Daoy (cell line): ENCODE measurements at places on chromosomes 2 and 18. TPM values are rescaled to one million over a fixed set of nuclear protein-coding genes. Genes with fewer than 3 reads are reported as not detected.

ADGRF3 gene
- 0.06 TPM in 1 of 2 replicates, not detected in the other for total RNA-seq

SH3RF3 gene
- total RNA-seq: 3.0 and 3.3 TPM in 2 replicates

SOX11 gene
- total RNA-seq: 11.0 and 11.2 TPM in 2 replicates

LINC00305 gene
- total RNA-seq: not detected in 2 replicates

G6PC2 gene
- total RNA-seq: not detected in 2 replicates

SMARCAL1 gene
- 3.2 and 3.8 TPM in 2 replicates for total RNA-seq

EFHD1 gene
- total RNA-seq: 0.06 and 0.95 TPM in 2 replicates

ANKRD53 gene
- total RNA-seq: not detected in 2 replicates

- DNase-seq: no peak
Observed at GRCh38 chr2:109206569-109207146, 77.7 kb downstream of the SH3RF3 start.

DNA sequence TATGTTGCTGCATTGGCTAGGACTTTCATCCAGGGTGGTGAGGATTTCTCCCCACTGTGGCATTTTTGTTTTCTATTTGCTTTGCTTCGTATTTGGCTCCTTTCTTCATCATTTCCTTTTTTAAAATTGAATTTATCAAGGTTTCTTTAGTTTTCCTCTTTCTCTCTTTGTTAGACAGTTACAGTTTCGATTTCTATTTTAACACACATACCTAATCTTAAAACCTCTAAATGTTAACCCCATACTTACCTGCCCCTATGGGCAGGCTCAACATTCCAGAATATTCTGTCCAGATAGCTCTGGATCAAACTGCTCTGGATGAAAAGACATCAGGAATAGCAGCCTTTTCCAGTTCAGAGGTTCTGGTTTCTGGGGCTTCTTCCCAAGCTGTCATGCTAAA, 49.2 kb downstream of the DIPK1C start:
- DNase-seq: no peak

GRCh38 chr2:161946489-161947107, 127.4 kb downstream of the DPP4 start:
- no peak for DNase-seq

DNA sequence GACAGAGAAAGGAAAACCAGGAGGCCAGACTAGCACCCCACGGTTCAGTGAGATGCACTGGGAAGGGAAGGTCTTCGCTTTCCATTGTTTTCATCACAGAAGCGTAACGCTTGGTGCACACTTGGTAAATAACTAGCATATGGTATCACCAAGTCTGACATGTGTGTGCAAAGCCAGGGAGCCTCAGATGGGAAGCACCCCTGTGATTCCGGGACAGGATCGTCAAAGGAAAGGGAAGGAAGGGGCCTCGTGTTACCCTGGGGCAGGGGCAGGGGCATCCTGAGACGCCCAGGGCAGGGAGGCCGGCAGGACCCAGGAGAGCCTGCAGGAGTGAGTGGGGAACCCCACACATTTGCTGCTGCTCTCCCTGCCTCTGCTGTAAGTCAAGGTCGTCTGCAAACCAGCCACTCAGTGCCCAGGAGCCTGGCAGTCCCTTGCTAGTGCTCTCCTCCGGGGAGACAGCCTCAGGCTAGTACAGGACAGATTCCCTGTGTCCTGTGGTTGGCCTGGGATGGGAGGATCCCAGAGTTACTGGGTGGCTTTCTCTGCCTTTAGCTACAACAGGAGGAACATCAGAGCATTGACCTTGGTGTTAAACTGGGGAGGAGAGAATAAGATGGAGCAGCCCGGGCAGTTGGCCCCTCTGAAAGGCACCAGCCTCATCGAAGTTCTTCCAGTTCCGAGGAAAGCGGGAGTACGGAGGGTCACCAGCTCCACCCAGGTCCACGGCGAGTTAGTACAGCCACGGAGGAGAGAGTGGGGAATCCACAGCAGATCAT, 192.5 kb downstream of the NDUFA10 start:
- no peak for DNase-seq

- peak; percentile 21 for DNase-seq
Observed at GRCh38 chr2:47403609-47404193, 745 bp downstream of the MSH2 start.

GRCh38 chr2:123688231-123688940, 336.7 kb upstream of the CNTNAP5 start:
- no peak for DNase-seq

DNA sequence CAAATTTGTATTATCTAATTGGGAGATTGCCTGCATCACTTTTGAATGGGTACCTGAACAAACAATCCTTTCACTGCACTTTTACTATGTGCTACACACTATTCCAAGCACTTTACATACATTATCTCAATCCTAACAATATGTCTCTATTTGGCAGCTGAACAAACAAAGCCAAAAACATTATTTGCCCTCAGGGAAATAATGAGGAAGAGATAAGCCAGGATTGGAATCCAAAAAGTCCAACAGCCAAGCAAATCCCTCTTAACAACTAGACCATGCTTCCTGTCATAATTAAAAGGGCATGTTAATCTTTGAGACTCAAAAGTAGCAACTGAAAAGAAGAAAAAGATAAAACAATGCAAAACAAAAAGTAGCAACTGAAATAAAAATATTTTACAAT, 32.1 kb downstream of the RPRD1A start:
- DNase-seq: peak; percentile 17

GRCh38 chr2:163604941-163605555, 130.8 kb downstream of the FIGN start:
- peak; percentile 32 for DNase-seq

DNA sequence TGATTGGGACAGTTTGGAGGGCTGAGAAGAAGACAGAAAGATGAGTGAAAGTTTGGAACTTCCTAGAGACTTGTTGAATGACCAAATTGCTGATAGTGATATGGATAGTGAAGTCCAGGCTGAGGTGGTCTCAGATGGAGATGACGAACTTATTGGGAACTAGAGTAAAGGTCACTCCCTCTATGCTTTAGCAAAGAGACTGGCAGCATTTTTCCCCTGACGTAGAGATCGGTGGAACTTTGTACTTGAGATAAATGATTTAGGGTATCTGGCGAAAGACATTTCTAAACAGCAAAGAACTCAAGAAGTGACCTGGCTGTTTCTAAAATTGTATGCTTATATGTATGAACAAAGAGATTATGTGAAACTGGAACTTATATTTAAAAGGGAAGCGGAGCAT, 221.2 kb upstream of the KCNJ3 start:
- no peak for DNase-seq

DNA sequence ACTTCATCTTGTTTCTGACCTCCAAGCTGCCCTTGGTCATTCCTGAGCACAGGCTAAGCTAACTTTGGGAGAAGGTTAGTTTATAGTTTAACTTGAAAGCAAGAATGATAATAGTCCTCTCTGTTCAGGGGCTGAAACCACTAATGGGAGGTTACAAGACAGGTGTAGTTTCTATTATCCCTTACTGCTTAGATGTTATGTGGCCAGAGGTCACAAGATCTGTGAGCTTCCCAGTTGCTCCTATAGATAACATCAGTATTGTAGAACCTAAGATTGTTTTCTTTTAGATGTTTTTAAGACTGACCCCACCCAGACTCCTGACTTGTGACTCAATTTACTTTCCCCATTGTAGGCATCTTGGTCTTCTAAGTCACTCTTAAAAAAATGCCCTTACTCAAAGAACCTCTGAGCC, 94.8 kb upstream of the LPIN2 start:
- no peak for DNase-seq

GRCh38 chr2:194926873-194927272, 730.2 kb upstream of the SLC39A10 start:
- DNase-seq: no peak

DNA sequence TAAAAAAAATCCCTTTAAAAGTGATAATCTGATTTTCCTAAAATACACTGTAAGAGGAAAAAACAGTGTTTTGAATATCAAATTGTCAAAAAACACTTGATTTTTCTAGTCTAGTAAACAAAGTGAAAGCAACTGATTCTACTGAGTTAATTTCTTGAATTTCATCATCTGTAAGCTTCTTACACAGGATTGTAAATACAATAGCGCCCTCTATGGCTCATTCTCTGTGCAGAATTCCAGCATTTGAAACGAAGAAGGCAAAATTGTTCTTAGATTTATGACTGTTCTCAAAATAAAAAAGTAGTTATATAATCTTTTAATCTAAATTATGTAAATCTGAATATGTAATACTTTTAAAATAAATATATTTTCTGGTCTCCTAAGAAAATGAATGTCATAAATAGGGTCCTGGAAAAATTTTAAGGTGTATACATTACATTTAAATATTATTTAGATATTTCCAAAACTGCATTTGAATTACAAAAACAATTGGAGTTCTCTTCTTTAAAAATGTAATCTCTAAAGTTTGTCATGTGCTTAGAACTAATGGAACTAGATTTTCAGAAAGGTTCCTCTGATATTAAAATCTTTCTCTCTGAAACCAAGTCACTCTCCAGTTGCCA, 176.9 kb upstream of the MC4R start:
- peak; percentile 27 for DNase-seq

GRCh38 chr2:170969030-170969429, 40.0 kb downstream of the GORASP2 start:
- no peak for DNase-seq

- DNase-seq: no peak
Observed at GRCh38 chr2:269356-270030, 4.7 kb downstream of the ACP1 start.

DNA sequence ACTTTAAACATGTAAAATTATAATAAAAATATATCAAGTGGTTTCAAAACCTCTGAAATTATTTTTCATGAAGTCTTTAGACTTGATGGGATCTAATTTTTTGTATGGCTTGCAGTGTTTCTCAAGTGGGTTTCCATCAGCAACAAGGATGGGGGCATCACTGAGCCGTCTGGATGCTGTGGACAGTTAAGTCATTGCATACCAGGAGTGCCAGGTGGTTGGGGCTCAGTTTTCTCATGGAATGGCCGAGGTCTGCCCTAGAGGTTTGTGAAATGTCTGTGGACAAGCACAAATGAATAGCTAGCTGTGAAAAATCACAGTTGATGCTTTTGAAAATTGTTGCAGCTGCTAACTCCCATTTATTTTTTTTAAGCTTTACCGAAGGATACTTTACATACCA, 1.7 kb downstream of the PRELID3A start:
- DNase-seq: peak; percentile 21

- DNase-seq: no peak
Observed at GRCh38 chr2:47896450-47896968, 9.8 kb downstream of the FBXO11 start.

- DNase-seq: no peak
Observed at GRCh38 chr2:204340511-204340910, 204.8 kb upstream of the PARD3B start.

DNA sequence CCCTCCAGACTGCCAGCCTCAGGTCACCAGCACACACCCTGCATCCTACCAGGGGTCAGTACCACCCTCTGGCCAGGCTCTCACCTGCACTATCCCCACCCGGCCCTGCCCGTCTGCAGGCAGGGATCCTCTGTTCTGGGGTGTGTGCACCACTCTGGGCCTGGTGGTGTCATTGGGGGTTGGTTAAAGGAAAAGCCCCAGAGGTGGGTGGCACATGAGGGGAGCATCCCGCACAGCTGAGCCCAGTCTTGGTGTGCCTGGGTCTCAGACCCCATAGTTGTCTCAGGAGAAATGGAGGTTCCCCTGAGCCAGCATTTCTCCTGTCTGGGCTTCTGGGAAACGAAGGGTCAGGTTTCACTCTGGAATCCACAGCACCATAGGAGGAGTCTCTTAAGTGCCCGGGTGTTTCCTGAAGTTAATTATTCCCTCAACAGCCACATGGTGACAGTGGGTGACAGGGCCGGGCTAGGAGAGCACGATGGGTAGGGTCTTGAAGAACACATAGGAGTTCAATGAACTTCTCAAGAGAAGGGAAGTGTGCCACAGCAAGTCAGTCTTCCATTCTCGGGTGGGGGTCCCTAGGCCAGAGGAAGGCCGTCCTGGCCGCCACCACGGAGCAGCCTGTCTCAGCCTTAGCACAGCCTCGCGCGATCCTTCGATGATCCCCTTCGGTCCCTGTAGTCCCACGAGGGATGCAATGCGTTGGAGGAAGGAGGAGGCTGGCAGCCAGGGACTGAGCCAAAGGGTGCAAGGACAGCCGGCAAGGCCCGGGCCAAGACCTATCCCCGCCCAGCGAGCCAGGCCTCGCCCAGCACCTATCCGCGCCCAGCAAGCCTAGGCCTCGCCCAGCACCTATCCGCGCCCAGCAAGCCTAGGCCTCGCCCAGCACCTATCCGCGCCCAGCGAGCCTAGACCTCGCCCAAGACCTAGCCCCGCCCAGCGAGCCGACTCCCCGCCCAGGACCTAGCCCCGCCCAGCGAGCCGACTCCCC, 1.1 kb upstream of the FARP2 start:
- DNase-seq: peak; percentile 63

GRCh38 chr2:191019376-191019775, 5.4 kb upstream of the STAT1 start:
- no peak for DNase-seq

DNA sequence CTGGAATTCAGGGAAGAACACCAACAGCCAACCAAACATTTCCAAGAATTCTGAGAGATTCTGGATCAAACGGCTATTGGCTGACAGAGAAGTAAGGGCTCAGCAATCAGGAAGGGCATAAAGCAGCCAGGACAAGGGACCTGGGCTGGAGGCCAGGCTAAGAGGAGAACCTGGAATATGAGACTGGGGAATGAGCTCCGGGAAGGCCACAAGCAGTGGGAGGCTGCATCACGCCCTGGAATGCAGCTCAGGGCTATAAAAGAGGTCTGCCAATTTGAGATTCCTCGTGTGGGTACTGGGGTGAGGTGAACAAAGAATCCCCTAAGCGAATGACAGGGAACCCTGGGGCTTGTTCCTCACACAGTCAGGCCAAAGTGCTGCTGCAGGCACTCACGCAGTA, 60.4 kb downstream of the ANO7 start:
- no peak for DNase-seq

- no peak for DNase-seq
Observed at GRCh38 chr2:61726456-61727209, 127.2 kb downstream of the FAM161A start.

DNA sequence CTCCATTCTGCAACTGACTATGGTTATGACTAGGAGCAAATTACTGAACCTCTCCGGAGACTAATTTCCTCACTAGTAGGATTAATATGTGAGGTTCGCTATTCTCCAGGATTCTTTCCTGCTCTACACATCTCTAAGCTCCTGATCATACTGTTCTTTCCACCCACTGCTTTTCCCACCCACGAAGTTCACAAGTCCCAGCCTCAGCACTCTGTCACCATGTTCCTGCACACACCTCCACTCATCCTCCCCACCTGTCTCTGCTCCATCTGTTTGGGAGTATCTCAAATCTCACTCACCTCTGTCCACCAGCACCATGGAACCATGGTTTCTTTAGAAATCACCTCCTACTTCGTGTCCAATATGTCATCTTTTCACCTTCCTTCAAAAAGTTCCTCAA, 185.3 kb downstream of the LRATD1 start:
- DNase-seq: no peak
